ENCODE measurements at places on chromosomes 5 and 9.

DNA sequence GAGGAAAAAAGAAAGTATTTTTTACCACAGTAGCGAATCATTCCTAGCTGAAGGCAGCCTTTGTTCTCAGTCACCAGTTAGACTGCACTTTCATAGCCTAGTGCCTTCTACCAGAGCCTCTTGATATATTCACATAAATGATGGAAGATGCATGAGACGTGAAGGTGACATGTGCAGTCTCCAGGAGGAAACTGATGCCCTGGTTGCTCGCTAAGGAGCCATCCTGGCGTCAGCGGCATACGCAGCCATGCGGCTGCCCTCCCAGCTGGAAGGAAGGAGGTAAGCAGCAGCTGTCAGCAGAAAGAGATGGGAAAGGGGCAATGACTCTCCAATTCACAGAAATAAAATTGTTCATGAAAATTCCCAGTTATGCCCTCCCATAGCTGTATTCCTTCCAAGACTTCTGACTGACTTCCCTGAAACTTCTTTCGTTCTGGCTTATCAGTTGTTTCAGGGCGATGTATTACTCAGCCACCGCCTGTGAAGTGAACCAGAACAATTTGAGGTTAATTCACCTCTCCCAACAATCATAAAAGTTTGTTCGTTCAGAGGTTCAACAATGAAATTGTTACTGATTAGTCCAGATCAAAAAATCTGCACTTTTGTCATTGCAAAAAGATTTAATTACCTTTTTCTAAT, 331.2 kb downstream of the NR2F1-AS1 start:
- DNase-seq: no peak

- peak; percentile 48 for DNase-seq
Observed at GRCh38 chr5:54251981-54252380, 58.4 kb downstream of the ARL15 start.

GRCh38 chr9:69385581-69386033, 60.6 kb downstream of the ENTREP1 start:
- DNase-seq: no peak

- DNase-seq: no peak
Observed at GRCh38 chr5:32845171-32845570, 134.1 kb downstream of the NPR3 start.

GRCh38 chr9:125446561-125447094, 185.0 kb downstream of the GAPVD1 start:
- peak; percentile 91 for DNase-seq

- DNase-seq: no peak
Observed at GRCh38 chr9:27545471-27545870, 15.9 kb upstream of the MOB3B start.

GRCh38 chr5:61820836-61821235, 485.2 kb upstream of the KIF2A start:
- DNase-seq: no peak

DNA sequence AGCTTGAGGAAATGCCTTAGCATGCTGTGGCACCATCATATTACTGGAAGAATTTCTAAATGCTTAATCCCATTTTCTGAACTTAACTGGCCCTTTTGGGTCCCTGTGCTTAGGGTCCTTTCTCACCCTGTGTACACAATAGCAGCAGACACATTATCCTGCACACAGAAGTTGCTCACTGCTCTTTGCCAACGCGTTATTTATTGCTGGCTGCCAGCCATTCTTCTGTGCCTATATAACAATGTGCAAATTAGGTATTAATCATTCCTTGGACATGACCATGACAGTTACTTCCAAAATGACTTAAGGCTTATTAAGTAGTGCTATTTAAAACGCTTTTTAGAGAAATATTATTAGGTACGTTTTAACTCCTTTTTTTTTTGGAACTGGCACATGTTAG, 134.7 kb downstream of the FBN2 start:
- DNase-seq: no peak

DNA sequence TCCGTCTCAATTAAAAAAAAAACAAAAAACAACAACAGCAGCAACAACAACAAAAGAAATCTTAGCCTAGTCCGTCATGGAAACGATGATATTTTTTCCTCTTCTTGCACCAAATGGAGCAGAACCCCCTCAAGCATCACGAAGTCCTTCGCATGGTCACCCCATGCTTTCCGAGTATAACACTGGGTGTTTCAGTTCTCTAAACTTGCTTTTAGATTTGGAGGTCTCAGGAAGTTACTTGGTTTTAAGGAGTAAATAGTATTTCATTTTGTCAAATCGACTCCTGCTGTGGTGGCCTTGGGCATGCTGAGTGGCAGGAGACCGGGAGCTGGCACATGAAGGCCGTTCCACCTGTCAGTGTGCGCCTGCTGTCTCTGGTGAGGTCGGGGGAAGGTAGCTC, 118.5 kb upstream of the CACNA1B start:
- DNase-seq: no peak

DNA sequence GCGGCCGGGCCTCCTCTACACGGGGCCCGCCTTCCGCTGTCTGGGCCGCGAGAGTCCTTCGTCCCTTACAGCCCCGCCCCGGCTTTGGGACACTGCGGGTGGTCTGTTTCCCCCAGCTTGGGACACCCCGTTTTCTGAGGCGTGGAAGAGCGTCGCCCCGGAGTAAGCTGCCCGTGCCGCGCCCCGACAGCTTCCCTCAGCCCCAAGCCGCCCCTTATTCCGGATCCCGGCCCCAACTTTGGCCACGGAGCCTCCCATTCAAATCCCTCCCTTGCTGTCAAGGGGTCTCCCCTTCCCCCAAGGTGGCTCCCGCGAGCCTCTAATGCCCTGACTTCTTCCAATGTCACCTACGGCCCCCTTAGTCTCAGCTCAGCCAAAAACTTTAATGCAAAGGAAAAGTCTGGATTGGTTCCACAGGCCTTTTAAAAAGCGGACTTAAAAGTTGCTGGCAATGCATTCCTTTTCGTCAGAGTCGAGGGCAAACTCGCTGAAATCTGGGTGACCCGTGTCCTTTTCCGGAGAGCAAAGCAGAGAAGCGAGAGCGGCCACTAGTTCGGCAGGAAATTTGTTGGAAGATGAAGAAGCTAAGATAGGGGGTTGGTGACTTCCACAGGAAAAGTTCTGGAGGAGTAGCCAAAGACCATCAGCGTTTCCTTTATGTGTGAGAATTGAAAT, 19.8 kb downstream of the EXOSC2 start:
- peak; percentile 30 for DNase-seq

DNA sequence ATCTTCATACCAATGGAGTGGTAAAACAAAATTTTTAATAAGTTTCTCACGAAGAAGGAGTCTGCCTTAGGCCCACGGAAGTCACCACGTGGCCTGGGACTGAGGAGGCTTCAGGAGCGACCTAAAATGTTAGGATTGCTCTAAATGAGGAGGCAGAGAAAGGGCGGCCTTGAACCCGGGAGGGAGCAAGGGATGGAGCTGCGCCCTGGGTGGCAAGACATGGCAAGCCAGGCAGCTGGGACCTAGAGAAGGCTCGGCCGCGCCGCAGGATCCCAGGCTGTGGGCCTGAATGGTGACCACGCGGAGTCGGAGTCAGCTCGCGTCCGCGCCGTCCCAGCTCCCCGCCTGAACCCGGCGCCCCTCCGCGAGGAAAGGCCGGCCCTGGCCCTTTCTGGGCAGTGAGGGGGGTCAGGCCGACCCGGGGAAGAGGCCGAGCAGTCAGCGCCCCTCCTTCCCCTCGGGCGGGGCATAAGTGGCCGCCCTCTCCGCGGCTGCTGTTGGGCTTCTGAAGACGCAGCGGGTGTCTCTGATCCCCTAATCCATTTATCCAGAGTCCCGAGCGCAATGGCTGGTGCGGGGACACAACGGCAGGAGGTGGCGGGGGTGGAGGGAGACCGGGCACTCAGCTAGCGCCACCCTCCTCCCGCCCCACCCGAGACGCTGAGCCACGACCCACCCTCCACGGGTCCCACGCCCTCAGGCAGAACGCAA, 10.6 kb downstream of the IRX1 start:
- DNase-seq: no peak

DNA sequence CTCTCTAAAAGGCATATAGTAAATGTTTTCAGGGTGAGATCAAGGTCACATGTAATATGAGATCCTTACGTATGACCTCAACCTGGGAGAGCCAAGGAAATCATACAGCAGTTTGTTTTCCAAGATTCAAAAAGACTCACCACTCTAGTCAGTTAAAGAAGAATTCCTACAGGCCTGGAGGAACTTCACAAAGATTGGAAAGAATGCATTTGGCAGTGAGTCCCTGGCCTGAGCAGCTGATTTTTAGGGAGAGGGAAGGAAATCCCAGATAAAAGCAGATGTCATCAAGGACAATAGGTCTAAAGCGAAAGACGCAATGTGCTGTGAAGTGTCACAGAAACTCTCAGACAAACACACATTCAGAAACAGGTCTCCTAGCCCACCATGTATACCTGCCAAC, 424.0 kb upstream of the ZNF462 start:
- DNase-seq: no peak

DNA sequence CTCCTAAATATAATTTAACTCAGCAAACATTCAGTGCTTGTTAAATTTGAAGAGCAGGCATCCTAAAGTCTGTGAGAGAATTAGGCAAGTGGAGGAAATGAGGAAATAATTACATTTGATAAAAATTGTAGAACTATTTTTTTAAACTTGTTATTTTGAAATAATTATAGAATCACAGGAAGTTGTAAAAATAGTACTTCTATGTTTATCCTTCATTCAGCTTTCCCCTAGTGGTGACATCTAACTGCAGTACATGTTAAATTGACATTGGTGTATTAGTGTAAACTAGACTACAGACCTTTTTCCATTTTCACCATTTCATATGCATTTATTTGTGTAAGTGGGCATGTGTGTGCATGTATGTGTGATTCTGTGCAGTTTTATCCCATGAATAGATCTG, 51.6 kb downstream of the F2RL2 start:
- no peak for DNase-seq

GRCh38 chr5:136087961-136088871, 44.4 kb upstream of the SMAD5 start:
- DNase-seq: peak; percentile 76

- DNase-seq: no peak
Observed at GRCh38 chr5:108730617-108731340, 16.9 kb upstream of the FER start.

GRCh38 chr5:115455301-115455707, 89.3 kb downstream of the FEM1C start:
- DNase-seq: no peak

- DNase-seq: peak; percentile 87
Observed at GRCh38 chr9:121984726-121985402, 108.2 kb downstream of the TTLL11 start.

DNA sequence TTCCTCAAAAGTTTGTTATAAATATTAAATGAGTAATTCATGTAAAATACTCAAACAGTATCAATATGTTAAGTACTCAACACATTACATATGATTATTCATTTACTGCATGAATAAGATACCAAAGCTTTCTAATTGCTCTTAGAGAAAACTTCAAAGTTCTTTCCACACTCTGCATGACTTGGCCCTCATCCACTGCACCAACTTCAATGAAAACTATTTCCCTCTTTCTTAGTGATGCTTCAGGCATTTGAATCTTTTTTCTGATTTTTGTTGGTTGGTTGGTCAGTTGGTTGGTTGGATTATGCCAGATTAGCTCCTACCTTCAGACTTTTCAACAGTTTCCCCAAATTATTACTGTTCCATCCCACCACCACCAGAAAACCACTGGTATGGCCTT, 314.7 kb upstream of the RGMB start:
- DNase-seq: no peak

DNA sequence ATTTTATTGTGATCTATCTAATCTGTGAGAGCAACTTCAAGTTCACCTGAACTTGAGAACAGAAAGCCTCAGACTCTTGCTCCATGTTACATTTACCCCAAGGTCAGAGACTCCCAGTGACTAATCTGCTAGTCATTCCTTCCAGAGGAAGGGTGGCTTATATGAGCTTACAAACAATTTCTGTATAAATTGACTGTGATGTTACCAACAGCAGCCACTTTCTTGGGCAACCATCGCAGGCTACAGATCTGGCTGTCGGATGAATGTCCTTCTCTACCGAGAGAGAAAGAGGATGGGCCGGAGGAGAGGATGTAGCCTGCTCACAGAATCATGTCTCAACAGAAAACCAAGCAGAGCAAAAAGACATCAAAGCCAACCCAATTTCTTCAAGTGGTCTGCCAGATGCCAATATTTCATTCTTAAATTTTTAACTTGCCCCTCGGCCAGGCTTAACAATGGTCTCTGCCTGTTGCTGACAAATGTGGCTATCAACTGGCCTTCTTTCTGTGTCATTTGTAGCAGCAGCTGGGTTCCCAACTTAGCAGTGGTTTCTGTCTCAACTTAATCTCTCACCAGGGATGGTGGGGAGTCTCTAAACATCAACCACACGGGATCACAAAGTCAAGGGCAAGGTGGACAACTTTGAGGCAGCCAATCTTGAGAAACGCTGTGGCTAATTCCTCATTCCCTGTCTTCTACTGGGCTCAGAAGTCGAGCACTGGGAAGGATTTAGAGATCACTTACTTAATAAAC, 81.3 kb downstream of the RAPGEF1 start:
- DNase-seq: peak; percentile 92

DNA sequence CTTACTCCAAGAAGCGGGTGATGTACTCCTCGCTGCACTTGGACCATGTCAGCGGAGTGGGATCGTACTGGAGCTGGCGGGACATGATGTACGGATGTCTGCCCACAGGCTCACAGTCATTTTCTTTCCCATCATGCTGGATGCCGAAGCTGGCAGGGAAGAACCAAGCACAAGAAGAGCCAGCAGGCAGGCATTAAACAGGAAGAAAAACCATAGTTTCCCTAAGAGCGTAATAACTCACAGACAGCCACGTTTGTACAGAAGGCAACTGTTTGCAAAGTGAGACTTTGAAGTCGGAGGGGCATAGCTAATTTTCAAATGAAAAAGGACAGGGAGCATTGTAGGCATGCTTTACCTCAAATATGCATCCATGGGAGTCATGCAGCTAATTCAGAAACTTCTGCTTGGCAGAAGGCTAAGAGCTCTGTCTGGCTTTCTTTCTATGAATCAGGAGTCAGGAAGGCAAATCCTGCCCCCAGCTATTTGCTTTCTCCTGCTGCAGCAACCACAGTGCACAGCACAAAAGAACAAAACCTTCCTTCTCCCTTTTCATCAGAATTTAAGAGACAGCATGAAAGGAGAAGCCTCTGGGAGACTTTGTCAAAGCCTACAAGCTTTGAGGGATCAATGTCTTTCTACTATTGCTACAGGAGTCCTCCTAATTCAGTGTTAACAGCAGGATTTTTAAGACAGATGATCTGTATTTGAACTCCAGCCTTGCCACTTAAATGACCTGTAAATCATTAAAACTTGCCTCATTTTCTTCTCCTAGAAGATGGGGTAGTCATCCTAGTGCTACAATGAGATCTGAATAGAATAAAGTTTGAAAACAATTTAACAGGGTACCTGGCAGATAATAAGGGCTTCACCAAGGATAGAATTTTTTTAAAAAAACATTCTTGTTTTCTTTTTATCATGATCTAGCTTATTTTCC, 209.1 kb downstream of the TARS1 start:
- peak; percentile 72 for DNase-seq

DNA sequence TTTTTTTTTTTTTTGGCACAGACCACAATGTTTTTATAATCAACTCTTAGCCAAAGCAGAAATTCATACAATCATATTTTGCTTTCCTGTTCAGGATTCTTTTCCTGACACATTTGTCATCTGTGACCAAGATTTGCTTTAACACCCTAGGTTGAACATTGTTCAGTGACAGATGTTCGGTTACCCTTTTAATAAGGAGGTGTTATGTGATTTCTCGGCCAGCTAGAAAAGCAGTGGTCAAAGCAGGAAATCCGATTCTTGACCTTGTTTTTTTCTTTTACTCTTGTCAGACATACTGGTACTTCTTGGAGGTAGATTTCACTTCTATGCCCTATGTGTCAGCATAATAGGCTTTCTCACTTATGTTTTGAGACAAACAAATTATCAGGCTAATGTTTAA, 335.3 kb upstream of the ACTBL2 start:
- no peak for DNase-seq
